Fibroblast of pulmonary artery (primary cell): ENCODE measurements at places on chromosomes 5 and 9.
A peak's percentile ranks its signal among the peaks of the same experiment; 100 is the strongest.

DNA sequence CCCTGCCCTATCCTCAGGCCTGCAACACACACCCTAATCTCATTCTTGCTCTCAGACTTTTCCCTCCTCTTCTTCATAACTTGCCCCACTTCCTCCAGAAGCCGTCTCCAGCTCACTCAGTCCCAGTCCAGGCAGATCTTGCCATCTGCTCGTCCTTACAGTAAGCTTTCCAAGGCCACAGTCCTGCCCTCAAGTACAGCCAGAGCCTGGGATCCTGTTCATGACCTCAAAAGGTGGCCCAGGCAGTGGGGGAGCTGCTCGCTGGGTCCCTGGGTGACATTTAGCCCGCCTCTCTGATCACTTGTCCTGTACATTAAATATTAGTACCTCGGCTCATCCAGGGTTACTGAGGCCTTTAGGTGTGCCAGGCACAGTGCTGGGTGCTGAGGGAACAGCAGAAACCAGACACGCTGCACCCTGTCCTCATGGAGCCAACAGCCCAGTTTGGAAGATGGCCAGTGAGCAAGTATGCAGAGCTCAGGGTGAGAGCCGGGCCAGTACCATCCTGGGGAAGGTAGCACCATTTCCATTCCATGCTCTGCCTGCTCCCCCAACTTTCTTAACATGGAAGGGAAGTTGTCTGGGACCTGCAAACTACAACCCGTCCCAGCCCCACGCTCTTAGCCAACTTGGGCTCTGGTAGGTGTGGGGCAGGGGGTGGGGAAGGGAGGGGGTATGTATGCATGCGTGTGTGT, 100.4 kb downstream of the C5orf15 start:
- DNase-seq: no peak

DNA sequence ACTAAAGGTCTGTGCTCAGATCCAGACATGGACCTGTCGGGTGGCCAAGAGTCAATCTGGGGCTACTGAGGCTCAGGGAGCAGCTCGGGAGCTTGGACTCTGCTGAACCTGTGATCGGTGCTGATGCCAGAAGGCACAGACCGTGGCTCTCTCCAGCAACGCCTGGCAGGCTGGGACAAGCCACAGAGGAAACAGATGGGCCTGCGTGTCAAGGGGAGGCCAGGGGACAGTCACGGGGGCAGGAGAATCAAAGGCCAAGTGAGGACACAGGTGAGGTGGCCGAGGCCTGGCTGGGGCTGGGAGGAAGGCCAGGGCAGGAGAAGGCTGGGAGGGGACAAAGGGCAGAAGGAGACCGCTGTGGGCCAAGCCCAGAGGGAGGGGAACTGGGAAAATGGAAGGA, 43.4 kb downstream of the EPB41L4B start:
- DNase-seq: no peak

DNA sequence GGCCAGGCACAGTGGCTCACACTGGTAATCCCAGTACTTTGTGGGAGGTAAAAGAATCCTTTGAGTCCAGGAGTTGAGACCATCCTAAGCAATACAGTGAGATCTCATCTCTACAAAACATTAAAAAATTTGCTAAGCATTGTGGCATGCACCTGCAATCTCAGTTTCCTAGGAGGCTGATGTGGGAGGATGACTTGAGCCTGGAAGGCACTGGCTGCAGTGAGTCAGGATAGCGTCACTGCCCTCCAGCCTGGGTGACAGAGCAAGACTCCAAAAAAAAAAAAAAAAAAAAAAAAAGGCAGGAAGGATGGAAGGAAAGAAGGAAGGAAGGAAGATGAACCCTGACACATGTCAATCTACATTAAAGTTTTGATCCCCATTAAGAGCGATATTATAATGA, 1452.2 kb upstream of the ACO1 start:
- DNase-seq: no peak

- peak; percentile 16 for DNase-seq
Measured at GRCh38 chr9:17017931-17018491, 116.8 kb upstream of the CNTLN start.

- DNase-seq: no peak
Measured at GRCh38 chr5:146301626-146302025, 37.0 kb upstream of the POU4F3 start.

DNA sequence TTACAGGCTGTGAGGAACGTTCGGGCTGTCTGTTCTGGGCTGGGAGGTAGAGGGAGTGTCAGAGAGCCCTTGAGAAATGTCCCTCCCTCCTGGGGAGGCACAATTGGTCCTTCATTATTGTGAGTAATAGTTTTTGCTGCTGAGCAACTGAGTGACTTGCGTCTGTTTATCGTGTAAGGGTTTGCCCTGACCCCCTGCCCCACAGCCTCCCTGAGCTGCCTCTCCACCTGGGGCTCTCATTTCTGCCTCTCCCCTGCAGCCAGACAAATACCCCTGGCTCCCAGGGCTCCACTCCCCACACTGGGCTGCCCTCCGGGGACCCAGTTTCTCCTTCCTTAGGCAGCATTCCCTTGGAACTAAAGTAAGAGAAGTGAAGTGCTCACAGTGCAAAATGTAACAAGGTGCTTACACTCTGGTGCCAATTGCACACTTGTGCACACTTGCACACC, 174.9 kb upstream of the MVB12B start:
- DNase-seq: no peak

DNA sequence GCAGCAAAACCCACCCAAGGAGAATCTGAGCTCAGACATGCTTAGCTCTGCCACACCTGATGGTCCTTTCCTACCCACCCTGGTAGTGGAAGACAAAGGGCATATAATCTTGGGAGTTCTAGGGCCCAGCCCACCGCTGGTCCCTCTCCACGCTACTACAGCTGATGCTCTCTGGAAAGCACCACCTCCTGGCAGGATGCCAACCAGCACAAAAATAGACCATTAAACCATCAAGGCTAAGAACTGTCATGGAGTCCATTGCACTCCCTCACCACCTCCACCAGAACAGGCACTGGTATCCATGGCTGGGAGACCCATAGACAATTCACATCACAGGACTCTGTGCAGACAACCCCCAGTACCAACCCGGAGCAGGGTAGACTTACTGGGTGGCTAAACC, 111.0 kb upstream of the IL7R start:
- DNase-seq: no peak

- no peak for DNase-seq
Measured at GRCh38 chr9:115276621-115277020, 158.7 kb upstream of the TNC start.

- DNase-seq: no peak
Measured at GRCh38 chr9:80775530-80775929, 913.8 kb downstream of the TLE1 start.

DNA sequence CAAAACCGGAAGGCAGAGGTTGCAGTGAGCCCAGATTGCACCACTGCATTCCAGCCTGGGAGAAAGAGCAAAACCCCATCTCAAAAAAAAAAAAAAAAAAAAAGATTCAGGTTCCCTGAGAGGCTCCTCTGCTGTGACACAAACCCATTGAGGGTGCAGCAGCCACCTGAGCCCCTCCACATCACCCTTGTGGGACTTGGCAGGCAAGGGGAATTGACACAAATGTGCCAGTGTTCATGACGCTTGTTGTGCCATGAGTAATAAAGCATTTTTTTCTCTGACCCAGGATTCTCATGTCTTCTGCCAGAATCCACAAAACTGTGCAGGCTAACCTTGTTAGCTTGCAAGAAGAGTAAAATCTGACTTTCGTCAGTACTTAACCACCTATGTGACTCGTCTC, 149.6 kb downstream of the TTC39B start:
- peak; percentile 31 for DNase-seq

DNA sequence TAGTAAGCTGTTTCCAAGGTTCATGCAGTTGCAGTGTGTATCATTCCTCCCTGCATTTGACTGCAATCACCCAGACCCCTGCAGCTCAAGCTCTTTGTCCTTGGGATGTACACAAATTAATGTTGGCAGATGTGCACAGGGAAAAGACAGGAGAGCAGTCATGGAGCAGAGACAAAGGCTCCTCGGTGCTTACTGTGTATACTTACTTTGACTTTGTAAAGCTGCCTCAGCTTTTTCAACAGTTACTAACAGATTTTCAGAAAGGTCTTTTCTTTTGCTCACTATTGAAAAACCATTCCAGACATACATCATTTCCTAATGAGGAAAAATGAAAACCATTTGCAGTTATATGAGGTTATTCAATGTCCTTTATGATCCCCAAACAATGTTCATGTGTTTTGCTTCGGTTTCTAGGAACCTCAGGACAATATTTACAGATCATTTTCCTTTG, 124.9 kb downstream of the TTC39B start:
- DNase-seq: no peak

DNA sequence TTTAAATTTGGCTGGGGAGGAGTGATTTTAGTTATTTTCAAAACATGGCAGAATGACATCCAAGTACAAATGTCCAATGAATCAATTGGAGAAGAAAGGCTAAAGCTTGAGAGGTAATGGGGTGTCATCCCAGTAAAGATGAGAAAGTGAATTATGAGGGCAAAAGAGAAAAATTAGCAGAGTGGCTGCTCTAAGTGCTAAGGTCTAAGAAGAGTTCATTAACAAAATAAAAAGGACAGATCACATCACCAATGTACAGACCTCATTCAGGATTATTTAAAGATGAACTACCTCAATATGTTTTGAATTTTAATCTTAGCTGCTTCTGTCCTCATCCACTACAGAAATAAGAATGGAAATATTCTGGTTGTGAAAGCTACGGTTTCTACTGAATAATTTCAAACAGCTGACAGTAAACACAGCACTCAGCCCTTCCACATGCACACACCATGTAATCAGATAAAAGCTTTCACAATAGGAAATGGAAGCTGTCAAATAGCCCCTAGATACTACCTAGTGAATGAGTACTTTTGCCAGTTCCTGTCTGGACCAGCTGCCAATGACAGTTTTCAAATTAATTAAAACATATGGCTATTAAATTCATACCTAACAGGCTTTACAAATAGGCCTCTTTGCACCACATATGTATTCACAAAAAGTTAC, 171.5 kb downstream of the SSBP2 start:
- DNase-seq: peak; percentile 68
